ENCODE measurements at places on chromosomes 5 and 9. TPM values are rescaled to one million over a fixed set of nuclear protein-coding genes. Genes with fewer than 3 reads are reported as not detected.

SH2D3C gene
- 15.6 TPM for polyA plus RNA-seq

RPL12 gene
- polyA plus RNA-seq = 2,021 TPM

CDH6 gene
- 8.7 TPM for polyA plus RNA-seq

SLC6A7 gene
- 0.31 TPM for polyA plus RNA-seq

CDHR2 gene
- 0.62 TPM for polyA plus RNA-seq

PCYOX1L gene
- 9.8 TPM for polyA plus RNA-seq

SPINK4 gene
- polyA plus RNA-seq = not detected

CCDC112 gene
- polyA plus RNA-seq = 9.9 TPM

SLC34A3 gene
- 1.1 TPM for polyA plus RNA-seq

TOMM5 gene
- 85.6 TPM for polyA plus RNA-seq

GNA14 gene
- polyA plus RNA-seq = 3.0 TPM

LCN12 gene
- 0.45 TPM for polyA plus RNA-seq

GARIN3 gene
- not detected for polyA plus RNA-seq
